ENCODE measurements at places on chromosomes 3 and 15. TPM values are rescaled to one million over a fixed set of nuclear protein-coding genes. Genes with fewer than 3 reads are reported as not detected.

The GRM7 gene
- total RNA-seq, result 0.14 TPM

The CYP8B1 gene
- total RNA-seq, result not detected

The XCR1 gene
- not detected for total RNA-seq

The VGLL3 gene
- total RNA-seq, result 5.0 TPM

The SLCO2A1 gene
- total RNA-seq, result 0.79 TPM

The SCN11A gene
- 0.07 TPM for total RNA-seq

The SEMA3F gene
- total RNA-seq, result 73.6 TPM

The CAMK2N2 gene
- not detected for total RNA-seq

The SRPRB gene
- 70.0 TPM for total RNA-seq

The POPDC2 gene
- total RNA-seq, result 0.11 TPM

The HHLA2 gene
- total RNA-seq, result not detected

The MCF2L2 gene
- 1.2 TPM for total RNA-seq

The KCNMB2 gene
- total RNA-seq, result not detected

The EPHA3 gene
- not detected for total RNA-seq

The SMCO1 gene
- not detected for total RNA-seq

The SMAD6 gene
- total RNA-seq, result 14.9 TPM

The CLDN16 gene
- not detected for total RNA-seq

The BUB1B gene
- total RNA-seq, result 26.8 TPM

The AGBL1 gene
- total RNA-seq, result not detected

The BFSP2 gene
- total RNA-seq, result not detected

The LSAMP gene
- not detected for total RNA-seq

The KIF9 gene
- total RNA-seq, result 11.7 TPM

The SLC12A8 gene
- 0.20 TPM for total RNA-seq

The GOLGA8G gene
- not detected for total RNA-seq

The WDR93 gene
- 0.07 TPM for total RNA-seq

The C2CD4A gene
- 3.2 TPM for total RNA-seq

The EPHA6 gene
- total RNA-seq, result not detected

The ACAN gene
- under 0.01 TPM for total RNA-seq

The PRKCD gene
- 3.9 TPM for total RNA-seq

The SI gene
- total RNA-seq, result not detected

The NR2E3 gene
- total RNA-seq, result not detected

The CYP1A2 gene
- total RNA-seq, result not detected

The LTF gene
- total RNA-seq, result 0.28 TPM

The HRH1 gene
- total RNA-seq, result 14.6 TPM

The GPR160 gene
- 2.6 TPM for total RNA-seq

The RARRES1 gene
- 4.9 TPM for total RNA-seq

The GP5 gene
- 0.07 TPM for total RNA-seq

The RYR3 gene
- under 0.01 TPM for total RNA-seq

The SPATA12 gene
- 0.04 TPM for total RNA-seq

The EBLN2 gene
- 6.7 TPM for total RNA-seq

The REC114 gene
- total RNA-seq, result not detected

The CASR gene
- not detected for total RNA-seq

Measured in pulmonary artery endothelial cell (primary cell).